H4 (cell line): ENCODE measurements at places on chromosomes 5 and 9. TPM values are rescaled to one million over a fixed set of nuclear protein-coding genes. Genes with fewer than 3 reads are reported as not detected.

The SLC36A3 gene
- not detected in 2 replicates for total RNA-seq

The MYOZ3 gene
- total RNA-seq, result not detected in 2 replicates

The CDKN2B-AS1 gene
- not detected in 2 replicates for total RNA-seq

The PHF24 gene
- total RNA-seq, result not detected in 2 replicates

The IL4 gene
- not detected in 2 replicates for total RNA-seq

The C1QTNF2 gene
- total RNA-seq, result 2.2 and 2.6 TPM in 2 replicates

The RNF183 gene
- total RNA-seq, result not detected in 2 replicates

The SLC34A1 gene
- not detected in 2 replicates for total RNA-seq

The PCDHGB2 gene
- 1.6 and 1.9 TPM in 2 replicates for total RNA-seq

The SHISAL2B gene
- total RNA-seq, result not detected in 2 replicates

The CCDC192 gene
- total RNA-seq, result not detected in 2 replicates

The DNAI1 gene
- 0.04 and 0.27 TPM in 2 replicates for total RNA-seq

The PCDHB16 gene
- 3.3 and 3.7 TPM in 2 replicates for total RNA-seq
